NCI-H748 treated with DMSO at 0.1 percent for 48 hours (cell line): ENCODE measurements at places on chromosomes 1 and 21.
A peak's percentile ranks its signal among the peaks of the same experiment; 100 is the strongest.

DNA sequence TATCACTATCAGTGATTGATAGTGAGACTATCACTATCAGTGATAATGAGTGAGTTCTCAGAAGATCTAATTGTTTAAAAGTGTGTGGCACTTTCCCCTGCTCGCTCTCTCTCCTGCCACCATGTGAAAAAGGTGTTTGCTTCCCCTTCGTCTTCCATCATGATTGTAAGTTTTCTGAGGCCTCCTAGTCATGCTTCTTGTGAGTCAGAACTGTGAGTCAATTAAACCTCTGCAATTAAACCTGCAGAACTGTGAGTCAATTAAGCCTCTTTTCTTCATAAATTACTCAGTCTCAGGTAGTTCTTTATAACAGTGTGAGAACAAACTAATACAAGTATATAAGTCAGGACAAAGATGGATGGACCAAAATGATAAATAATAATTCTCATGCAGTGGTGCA is 7.0 kb upstream of the IL23R start:
- DNase-seq = no peak

GRCh38 chr21:32411350-32412161 is 950 bp upstream of the EVA1C start:
- peak; percentile 30 for DNase-seq

DNA sequence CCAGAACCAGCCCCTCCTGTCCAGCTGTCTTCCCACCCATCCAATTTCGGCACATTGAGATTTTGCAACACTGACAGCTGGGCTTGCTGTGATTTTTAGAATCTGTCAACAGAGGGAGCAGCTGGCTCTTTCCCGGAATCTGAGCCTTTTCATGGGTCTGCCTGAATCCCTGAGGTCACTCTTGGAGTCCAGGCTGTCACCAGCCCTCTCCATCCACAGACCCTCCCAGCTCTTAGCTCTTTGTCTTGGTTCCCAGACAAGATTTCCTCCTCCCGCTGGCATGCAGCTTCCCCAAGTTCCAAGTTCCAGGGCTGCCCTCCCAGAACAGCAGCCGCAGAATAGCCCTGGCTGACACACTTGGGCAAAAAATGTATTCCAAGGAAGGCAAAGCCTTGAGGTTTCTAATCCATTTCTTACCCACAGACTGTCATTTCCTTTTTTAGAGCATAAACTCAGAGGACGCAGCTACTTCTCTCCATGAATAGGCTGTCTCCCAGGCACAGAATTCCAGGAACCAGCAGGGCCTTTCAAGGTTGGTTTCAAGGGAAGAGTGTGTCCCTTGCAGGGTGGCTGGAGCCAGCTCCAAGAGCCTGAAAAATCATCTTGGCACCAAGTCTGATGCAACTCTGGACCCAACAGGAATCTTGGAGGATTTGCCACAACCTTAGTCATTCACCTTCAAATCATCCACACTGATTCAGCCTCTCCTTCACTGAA is 7.1 kb upstream of the TMEM61 start:
- no peak for DNase-seq

DNA sequence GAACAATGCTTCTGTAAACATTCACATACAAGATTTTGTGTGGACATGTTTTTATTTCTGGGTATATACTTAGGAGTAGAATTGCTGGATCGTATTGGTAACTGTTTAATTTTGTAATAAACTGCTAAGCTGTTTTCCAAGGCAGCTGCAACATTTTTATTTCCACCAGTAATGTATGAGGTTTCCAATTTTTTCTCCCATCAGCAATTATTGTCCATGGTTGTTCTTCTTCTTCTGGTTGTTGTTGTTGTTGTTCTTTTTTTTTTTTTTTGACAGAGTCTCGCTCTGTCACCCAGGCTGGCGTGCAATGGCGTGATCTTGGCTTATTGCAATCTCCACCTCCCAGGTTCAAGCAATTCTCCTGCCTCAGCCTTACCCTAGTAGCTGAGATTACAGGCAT is 26.9 kb downstream of the ZYG11B start:
- no peak for DNase-seq

DNA sequence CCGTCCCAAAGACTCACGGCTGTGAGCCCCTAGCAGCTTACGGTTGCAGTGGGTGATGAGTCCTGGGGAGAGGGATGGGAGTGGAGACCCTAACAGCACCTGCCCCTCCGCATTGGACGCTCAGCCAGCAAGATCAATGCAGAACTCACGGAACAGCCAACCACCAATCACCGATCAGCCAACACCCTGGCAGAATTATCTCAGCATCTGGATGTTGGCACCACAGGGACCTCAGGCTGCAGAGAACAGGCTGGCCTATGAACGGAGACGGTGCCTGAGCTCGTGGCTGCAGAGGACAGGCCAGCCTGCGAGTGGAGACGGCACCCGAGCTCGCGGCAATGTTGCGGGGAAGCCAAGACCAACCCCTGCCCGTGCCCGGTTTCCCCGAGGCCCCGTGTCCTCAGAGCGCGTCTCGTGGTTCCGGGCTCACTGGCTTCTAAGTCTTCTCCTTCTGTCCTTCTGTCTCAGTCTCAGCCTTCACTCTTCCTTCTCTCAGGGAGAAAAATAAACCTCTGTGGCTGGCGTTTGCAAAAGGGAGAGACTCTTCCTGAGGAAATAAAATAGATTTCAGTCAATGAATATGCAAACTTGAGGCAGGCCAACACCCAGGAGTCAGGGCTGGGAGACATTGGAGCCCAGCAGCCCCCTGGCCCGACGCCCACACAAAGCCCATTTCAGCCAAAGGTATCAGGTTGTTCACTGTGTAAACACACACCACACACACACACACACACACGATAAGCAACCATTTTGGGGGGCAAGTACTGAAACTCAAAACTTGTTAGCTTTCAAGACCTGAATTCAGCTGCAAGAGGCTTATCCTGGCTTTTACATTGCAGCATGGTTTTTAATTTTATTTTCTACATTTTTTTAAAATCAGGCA is 67.8 kb downstream of the SIK1 start:
- no peak for DNase-seq

GRCh38 chr1:43930949-43931275 is 2.7 kb upstream of the ARTN start:
- no peak for DNase-seq

GRCh38 chr21:45899317-45900033 is 82.1 kb upstream of the COL6A1 start:
- DNase-seq = no peak

GRCh38 chr1:162633081-162633762 is 958 bp downstream of the DDR2 start:
- no peak for DNase-seq

DNA sequence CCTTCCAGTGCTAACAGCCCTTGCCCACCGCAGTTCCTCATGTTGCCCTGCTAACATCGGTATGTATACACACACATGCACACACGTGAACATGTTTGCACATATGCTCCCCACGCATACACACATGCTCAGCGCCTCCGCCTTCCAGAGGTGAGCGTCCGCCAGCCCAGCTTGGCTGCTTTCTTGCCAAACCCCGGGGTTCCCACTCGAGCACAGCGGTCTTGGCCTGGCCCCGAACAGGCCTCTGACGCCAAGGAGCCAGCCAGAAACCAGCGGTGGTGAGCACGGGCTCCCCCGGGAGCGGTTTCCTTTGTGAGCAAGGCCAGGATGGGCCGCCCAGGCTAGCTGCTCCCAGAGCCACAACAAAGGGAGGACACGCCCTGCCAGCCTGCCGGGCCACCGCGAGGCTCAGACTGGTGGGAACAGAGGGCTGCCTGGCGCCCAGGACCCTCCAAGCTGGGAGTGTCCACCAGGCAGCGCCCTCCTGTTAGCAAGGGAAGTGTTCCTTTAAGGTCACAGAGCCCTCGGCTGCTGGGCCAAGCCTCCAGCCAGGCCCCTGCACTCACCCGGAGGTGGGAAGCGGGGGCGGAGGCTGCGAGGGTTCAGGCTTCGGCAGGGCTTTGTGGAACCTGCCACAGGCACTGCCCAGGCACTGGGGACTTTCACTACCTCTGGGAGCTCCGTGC is 65.4 kb downstream of the ALPL start:
- peak; percentile 35 for DNase-seq

- no peak for DNase-seq
Observed at GRCh38 chr1:159247266-159247665, 42.6 kb downstream of the ACKR1 start.

- DNase-seq = no peak
Observed at GRCh38 chr1:46301808-46302640, 1.4 kb downstream of the LRRC41 start.

- no peak for DNase-seq
Observed at GRCh38 chr1:13451399-13451965, 41.2 kb downstream of the PRAMEF20 start.

- DNase-seq = no peak
Observed at GRCh38 chr1:96080925-96081324, 640.7 kb upstream of the PTBP2 start.

GRCh38 chr1:97084546-97084945 is 363.0 kb downstream of the PTBP2 start:
- DNase-seq = no peak

GRCh38 chr1:158516966-158517365 is 37.2 kb downstream of the OR6Y1 start:
- no peak for DNase-seq

DNA sequence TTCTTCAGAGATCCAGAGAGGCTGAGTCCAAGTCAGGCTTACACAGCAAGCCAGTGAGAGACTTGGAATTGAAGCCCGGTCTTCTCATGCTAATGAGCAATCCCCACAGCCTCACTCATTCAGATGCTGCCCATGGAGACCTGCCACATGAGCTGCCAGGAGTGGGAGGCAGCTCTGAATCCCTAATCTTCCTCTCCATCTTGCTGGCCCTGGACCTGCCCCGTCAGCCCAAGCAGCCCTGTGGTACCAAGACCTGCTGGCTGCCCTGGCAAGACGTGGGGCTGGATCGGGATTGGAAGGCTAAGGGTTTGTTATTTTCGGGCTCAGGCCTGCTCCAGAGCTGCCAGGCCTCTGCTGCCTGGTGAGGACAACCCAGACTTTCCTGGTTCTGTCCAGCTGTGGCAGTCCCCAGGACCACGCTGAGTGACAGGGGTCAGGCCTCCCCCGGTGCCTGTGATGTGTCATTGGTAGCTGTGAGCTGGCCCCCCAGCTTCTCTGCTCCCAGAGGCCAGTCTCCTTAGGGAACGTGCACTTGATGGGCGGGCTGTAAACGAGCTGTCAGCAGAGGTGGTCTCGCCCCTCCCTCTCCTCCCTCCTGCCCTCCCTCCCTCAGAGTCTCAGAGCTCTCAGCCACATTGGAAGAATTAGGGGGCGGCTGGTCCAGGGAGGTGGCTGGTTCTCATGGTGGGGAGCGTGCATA is 135.0 kb downstream of the FOXD2 start:
- DNase-seq = no peak

GRCh38 chr21:42019706-42020105 is 9.5 kb upstream of the ZBTB21 start:
- DNase-seq = no peak

DNA sequence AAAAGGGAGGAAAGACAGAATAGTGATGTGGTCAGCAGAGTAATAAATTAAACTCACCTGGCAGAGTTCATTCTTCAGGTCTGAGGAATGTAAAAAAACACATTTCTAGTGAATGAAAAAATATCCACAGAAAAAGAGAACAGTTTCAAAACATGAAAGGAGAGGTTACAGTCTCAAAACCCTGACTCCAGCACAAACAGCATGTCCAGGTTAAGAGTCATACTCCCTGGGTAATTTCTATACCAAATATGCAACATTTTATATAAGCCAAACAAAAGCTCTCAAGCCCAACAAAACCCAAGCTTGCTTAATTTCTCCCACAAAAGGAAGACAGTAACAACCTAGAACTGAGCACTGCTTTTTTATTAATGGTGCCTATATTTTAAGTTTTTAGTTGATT is 173.0 kb downstream of the NTMT2 start:
- DNase-seq = no peak

- no peak for DNase-seq
Observed at GRCh38 chr21:16536643-16537434, 807.1 kb downstream of the USP25 start.

DNA sequence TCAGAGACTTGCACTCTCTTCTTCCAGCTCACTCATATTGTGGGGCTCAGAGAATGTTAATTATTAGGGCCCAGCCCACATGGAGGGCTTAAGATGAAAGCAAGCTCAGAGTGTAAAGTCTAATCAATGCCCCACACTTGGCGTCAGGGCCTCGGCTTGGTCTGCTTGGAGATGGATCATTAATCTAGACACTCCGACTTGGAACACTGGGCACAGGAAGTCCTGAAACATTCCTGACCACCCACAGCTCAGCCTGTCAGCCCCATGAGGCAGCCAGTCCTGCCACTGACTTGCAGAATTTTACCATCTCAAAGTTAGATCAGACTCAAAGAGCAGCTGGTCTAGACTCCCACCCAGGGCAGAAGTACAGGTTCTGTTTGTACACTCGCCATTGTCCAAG is 69.8 kb upstream of the TRABD2B start:
- DNase-seq = no peak

GRCh38 chr1:5839881-5840550 is 152.2 kb downstream of the NPHP4 start:
- no peak for DNase-seq

DNA sequence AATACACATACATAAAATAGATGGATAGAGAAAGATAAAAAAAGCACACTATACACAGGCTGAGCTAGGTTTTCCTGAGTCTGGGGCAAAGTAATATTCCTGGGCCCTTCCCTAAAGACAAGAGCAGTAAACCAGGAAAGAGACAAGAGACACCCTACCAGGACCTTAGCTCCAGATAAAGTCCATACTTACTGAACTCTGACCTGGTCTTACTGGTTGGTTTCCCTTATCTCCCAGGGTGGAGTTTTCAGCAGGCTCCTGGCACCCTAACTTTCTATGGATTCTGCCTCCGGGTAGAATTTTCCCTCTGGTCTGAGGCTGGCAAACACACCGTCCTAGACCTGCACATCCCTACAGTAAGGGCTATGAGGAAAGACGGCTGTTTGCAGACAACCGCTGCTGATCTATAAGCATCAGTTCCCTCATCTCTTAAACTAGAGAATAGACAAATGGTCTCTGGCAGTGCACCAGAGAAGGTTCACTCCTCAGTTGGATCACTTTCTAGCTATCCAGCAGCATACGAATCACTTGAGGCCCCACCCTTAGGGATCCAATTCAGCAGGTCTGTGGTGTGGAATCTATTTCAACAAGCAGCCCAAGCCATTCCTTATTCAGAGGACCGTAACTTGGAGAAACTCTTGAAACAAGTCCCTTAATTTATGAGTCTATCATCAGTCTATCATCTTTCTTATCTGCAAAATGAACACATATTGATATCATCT is 52.0 kb downstream of the ARHGEF11 start:
- DNase-seq = no peak

GRCh38 chr1:109133815-109134214 is 19.9 kb downstream of the ELAPOR1 start:
- no peak for DNase-seq

DNA sequence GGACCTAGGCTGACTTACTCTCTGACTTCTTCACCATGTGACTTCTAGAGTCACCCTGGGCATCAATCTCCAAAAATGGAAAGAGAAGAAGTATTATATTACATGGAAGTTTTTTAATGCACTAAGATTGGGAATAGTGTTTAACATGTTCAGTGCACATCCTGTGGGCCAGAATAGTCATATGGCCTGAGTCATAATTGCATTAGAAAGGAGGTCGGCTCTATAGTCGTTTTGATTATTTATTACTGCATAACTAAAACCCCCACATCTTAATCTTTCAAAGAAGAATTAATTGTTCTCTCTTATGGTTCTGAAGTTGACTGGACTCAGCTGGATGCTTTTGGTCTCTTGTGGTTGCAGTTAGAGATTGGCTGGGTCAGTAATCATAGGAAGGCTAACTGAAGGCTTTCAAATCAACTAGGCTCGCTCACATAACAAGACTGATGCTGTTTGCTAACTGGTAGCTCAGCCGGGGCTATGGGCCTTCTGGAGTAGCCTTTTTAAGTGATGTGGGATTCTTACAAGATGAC is 810.6 kb upstream of the ADGRL4 start:
- DNase-seq = no peak
